ENCODE measurements at places on chromosomes 12 and 14. TPM values are rescaled to one million over a fixed set of nuclear protein-coding genes. Genes with fewer than 3 reads are reported as not detected.

SERPINA12 gene
- 0.22 TPM for total RNA-seq

SERPINA10 gene
- total RNA-seq = not detected

YLPM1 gene
- total RNA-seq = 128 TPM

ANGEL1 gene
- total RNA-seq = 35.4 TPM

C12orf50 gene
- total RNA-seq = 0.22 TPM

SPX gene
- total RNA-seq = 6.8 TPM

BRI3BP gene
- total RNA-seq = 8.0 TPM

TRIM9 gene
- 64.8 TPM for total RNA-seq

Data from camera-type eye (tissue), 1 donor.